Chondrocyte (in vitro differentiated cells): ENCODE measurements at places on chromosomes 16 and 17. TPM values are rescaled to one million over a fixed set of nuclear protein-coding genes. Genes with fewer than 3 reads are reported as not detected.

- no peak overlapping the region for H3K27ac ChIP-seq
- peaks cover 4% of the 10 kb centered on the region for H3K4me1 ChIP-seq
- no peaks in the 10 kb centered on the region for H3K27me3 ChIP-seq
- H3K36me3 ChIP-seq, result peaks cover 7% of the 10 kb centered on the region
Observed at GRCh38 chr16:67256701-67257230, 8.0 kb downstream of the SLC9A5 start.

DNA sequence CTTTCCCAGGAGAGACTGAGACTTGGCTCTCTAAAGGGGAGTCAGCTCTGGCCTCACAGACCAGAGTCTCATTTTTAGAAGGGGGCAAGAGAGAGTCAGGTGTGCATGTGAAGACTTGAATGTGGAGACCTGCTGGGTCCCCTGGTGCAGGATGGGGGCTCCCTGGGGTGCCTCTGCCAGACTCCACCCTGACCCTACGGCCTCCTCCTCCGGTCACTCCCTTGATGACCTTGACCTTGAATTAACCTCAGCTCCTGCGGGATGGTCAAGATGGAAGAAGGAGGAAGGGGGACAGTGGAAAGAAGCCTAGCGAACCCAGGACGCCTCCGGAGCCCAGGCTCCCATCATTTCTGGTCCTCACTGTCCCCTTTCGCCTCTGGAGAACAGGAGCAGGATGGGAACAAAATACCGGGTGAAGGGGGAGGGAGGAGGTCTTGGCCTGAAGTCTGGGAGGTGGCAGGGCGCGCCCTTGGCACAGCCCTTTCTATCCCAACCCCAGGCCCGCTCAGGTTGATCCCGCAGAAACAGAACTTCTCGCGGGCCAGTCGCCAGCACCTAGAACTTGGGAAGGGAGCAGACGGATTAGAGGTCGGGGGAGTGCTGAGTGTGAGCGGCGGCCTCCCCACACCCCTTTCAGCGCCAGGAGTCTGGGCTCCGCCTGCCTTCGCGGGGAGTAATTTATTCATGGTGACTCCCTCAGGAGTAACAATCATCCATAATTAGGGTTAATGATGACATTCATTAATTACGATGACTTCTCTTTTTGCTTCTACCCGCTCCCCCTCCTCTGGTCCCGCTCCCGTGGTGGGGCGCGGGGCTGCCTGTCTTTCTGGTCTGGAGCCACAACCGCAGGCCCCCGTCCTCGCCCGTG lies 1.6 kb downstream of the STAC2 start:
- H3K27me3 ChIP-seq, result peaks cover 12% of the 10 kb centered on the region
- H3K4me3 ChIP-seq, result no peak overlapping the region
- peaks cover 27% of the 10 kb centered on the region for H3K4me1 ChIP-seq
- H3K27ac ChIP-seq, result no peak overlapping the region
- no peaks in the 10 kb centered on the region for H3K36me3 ChIP-seq

GRCh38 chr17:3766779-3767178 lies 34.2 kb downstream of the ITGAE start:
- H3K27ac ChIP-seq, result no peak overlapping the region
- H3K27me3 ChIP-seq, result no peaks in the 10 kb centered on the region
- H3K4me3 ChIP-seq, result no peak overlapping the region

CD300LF gene
- total RNA-seq, result not detected in 3 replicates

GRCh38 chr16:180681-181564 lies 664 bp downstream of the HBQ1 start:
- H3K4me1 ChIP-seq, result peaks cover 6% of the 10 kb centered on the region
- no peak for DNase-seq
- no peak overlapping the region for H3K27ac ChIP-seq
- peaks cover 19% of the 10 kb centered on the region for H3K27me3 ChIP-seq
- H3K4me3 ChIP-seq, result peak overlapping the region; percentile 36
- H3K36me3 ChIP-seq, result peaks cover 4% of the 10 kb centered on the region

GRCh38 chr16:11396241-11397048 lies 51.2 kb downstream of the RMI2 start:
- no peaks in the 10 kb centered on the region for H3K4me1 ChIP-seq
- DNase-seq, result peak; percentile 88
- no peak overlapping the region for H3K4me3 ChIP-seq
- H3K36me3 ChIP-seq, result no peaks in the 10 kb centered on the region
- no peaks in the 10 kb centered on the region for H3K27me3 ChIP-seq

- H3K27ac ChIP-seq, result no peak overlapping the region
- H3K36me3 ChIP-seq, result peaks cover 2% of the 10 kb centered on the region
- H3K4me1 ChIP-seq, result no peaks in the 10 kb centered on the region
- H3K4me3 ChIP-seq, result no peak overlapping the region
- no peak for DNase-seq
Observed at GRCh38 chr17:69744512-69745070, 330.1 kb downstream of the MAP2K6 start.

TPSG1 gene
- total RNA-seq, result not detected in 3 replicates

GRCh38 chr16:53945996-53946395 lies 242.0 kb downstream of the FTO start:
- H3K36me3 ChIP-seq, result peaks cover 4% of the 10 kb centered on the region
- no peak overlapping the region for H3K27ac ChIP-seq
- no peak overlapping the region for H3K4me3 ChIP-seq
- no peak for DNase-seq

ZDHHC1 gene
- total RNA-seq, result 11.8 to 15.0 TPM (median 12.2 TPM) in 3 replicates

- DNase-seq, result peak; percentile 73
- H3K27me3 ChIP-seq, result no peaks in the 10 kb centered on the region
- H3K4me3 ChIP-seq, result peak overlapping the region; percentile 29
- peak overlapping the region; percentile 76 for H3K27ac ChIP-seq
- peaks cover 52% of the 10 kb centered on the region for H3K4me1 ChIP-seq
Observed at GRCh38 chr17:17191346-17191792, 14.8 kb downstream of the PLD6 start.

- H3K27me3 ChIP-seq, result no peaks in the 10 kb centered on the region
- peaks cover 23% of the 10 kb centered on the region for H3K4me1 ChIP-seq
- no peak for DNase-seq
- H3K4me3 ChIP-seq, result no peak overlapping the region
- H3K36me3 ChIP-seq, result peaks cover 9% of the 10 kb centered on the region
- H3K27ac ChIP-seq, result no peak overlapping the region
Observed at GRCh38 chr16:1550069-1550468, 16.6 kb downstream of the TMEM204 start.

DNA sequence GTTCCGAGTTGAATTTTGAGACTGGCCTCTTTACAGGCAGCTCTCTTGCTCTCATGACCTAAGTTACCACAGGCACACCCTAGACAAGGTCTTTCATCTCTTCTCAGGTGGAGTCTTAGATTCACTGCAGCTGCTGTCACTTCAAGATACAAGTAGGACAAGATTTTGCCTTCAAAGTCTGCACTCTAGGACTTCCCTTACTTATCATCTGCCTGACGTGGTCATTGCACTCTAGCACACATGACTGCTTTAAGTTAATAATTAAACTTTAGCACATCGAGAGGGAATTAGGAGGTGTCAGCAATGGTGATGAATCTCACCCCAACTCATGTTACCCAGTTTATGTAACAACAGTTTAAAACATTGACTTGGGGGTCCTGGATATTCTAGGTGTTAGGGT lies 25.6 kb downstream of the RNF135 start:
- DNase-seq, result no peak
- H3K4me1 ChIP-seq, result no peaks in the 10 kb centered on the region
- H3K4me3 ChIP-seq, result no peak overlapping the region

DNA sequence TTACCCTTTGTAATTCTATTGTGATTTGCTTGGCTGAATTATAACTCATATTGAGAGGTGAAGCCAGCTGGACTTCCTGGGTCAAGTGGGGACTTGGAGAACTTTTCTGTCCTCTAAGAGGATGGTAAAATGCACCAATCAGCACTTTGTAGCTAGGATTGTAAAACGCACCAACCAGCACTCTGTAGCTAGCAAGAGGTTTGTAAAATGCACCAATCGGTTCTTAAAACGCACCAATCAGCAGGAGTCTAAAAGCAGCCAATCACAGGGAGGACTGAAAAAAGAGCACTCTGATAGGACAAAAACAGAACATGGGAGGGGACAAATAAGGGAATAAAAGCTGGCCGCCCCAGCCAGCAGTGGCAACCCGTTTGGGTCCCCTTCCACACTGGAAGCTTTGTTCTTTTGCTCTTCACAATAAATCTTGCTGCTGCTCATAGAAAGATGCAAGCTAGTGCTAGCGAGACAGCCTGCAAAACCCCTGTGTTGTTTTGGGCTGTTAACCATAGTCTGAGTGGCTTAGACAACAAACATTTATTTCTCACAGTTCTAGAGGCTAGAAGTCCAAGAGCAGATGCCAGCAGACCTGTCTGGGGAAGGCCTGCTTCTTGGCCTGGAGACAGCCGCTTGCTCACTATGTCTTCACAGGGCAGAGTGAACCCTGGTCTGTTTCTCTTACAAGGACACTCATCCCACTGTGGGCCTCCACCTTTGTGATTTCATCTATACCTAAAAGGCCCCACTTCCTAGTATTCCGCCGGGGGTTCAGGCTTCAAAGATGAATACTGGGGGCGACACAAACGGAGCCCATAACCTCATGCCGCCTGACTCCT lies 39.0 kb upstream of the CRISPLD2 start:
- peaks cover 27% of the 10 kb centered on the region for H3K36me3 ChIP-seq
- peaks cover 6% of the 10 kb centered on the region for H3K4me1 ChIP-seq
- no peak overlapping the region for H3K4me3 ChIP-seq
- H3K27me3 ChIP-seq, result no peaks in the 10 kb centered on the region

NLRC5 gene
- 6.3 to 10.7 TPM (median 6.6 TPM) in 3 replicates for total RNA-seq

DNA sequence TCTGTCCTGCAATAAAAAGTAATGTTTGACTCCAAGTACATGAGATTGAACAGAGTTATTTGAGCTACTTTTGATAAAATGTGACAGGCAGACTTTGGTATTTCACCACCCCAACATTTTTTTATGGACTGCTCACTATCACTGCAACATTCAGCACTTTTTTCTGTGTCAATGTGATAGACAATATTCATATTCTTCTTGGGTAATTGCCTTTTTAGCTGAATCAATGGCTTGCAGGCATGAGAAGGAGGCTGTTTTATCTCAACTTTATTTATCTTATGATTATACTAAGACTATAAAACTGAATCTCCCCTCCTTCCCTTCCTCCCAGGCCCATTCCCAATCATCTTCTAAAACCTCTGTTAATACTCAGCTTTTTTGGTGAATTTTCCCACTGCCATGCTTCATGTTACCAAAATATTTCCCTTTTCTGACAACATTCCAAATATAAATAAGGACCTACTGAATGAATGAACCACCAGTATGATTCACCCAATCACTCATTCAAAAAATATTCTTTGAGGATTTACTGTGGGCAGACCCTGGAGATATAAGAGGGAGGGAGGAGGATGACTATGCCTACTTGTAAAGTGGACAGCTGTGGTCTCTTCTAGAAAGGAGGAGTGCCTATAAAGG lies 67.6 kb downstream of the CDH13 start:
- no peaks in the 10 kb centered on the region for H3K36me3 ChIP-seq
- H3K4me3 ChIP-seq, result no peak overlapping the region
- DNase-seq, result no peak

DNA sequence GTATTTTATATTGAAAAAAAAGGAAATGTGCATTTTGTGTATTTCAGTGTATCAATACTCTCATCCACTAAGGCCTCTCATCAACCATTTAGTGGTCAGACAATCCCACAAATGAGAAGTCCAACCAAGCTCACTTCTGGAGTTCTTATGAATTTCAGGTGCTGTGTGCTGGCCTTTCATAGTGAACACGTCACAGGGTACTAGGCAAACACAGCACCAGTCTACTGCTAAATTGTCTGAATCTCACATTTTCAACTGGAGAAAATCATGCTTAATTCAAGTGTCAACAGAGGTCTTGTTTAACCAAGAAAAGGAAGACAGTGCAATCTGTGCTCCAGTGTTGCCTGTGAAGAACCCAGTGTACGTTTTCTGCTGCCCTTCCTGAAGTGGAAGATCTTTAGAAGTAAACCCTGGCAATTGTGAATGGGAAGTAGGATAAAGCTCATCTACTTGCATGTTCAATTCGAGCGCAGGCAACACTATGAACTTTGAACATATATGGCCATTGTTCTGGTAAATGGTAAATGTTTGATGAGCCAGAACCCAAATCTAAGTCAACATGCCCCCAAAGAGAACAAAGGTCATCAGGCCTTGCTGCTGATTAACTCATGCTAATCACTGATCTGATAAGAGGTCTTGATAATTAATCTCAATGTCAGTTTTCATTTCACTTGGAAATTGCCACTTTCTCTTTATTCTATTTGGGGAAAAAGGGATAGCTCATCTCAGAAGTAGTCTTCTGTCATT lies 439.2 kb upstream of the SOX9 start:
- no peak overlapping the region for H3K4me3 ChIP-seq
- no peaks in the 10 kb centered on the region for H3K4me1 ChIP-seq

GRCh38 chr16:27785307-27785678 lies 235.3 kb downstream of the KATNIP start:
- H3K36me3 ChIP-seq, result no peaks in the 10 kb centered on the region
- H3K27ac ChIP-seq, result no peak overlapping the region
- H3K4me3 ChIP-seq, result no peak overlapping the region
- no peak for DNase-seq

CDT1 gene
- total RNA-seq, result 2.9 to 11.7 TPM (median 3.7 TPM) in 3 replicates

DNA sequence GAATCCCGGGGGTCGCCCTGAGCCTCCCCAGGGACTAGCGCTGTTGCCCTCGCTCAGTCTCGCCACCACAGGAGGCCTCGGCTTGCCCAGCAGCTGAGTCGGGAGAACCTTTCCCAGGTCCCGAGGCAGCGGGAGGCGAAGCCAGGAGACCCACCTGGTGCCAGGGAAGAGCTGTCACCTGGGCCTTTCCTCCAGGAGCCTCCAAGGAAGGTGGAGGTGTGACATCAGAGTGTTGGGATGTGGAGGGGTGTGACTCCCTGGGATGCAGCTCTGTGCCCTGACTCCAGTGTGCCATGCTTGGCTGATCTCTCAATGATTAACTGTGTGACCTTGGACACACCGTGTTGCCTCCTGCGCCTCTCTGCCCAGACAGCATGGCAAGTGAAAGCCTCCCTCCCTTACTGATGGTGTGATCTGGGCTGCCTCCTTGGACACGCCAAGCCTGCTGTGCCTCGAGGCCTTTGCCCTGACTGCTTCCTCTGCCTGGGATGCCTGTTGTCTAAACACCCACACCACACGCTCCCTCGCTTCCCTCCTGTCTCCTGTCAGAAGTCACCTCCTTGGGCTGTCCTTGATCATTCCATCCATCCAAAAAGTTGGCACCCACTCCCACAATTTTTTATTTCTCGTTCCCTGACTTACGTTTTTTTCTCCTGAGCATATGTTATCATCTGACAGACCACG lies 88.0 kb downstream of the CMIP start:
- H3K4me1 ChIP-seq, result peaks cover 29% of the 10 kb centered on the region
- peaks cover 3% of the 10 kb centered on the region for H3K36me3 ChIP-seq
- DNase-seq, result peak; percentile 89
- no peaks in the 10 kb centered on the region for H3K27me3 ChIP-seq

GRCh38 chr17:82101767-82102679 lies 4.0 kb upstream of the FASN start:
- no peaks in the 10 kb centered on the region for H3K27me3 ChIP-seq
- H3K4me1 ChIP-seq, result peaks cover 19% of the 10 kb centered on the region
- no peak overlapping the region for H3K4me3 ChIP-seq
- no peaks in the 10 kb centered on the region for H3K36me3 ChIP-seq
